EH (cell line): ENCODE measurements at places on chromosomes 1 and 21.
A peak's percentile ranks its signal among the peaks of the same experiment; 100 is the strongest.

- DNase-seq, result peak; percentile 70
Observed at GRCh38 chr1:110152133-110152785, 2.0 kb downstream of the SLC6A17 start.

DNA sequence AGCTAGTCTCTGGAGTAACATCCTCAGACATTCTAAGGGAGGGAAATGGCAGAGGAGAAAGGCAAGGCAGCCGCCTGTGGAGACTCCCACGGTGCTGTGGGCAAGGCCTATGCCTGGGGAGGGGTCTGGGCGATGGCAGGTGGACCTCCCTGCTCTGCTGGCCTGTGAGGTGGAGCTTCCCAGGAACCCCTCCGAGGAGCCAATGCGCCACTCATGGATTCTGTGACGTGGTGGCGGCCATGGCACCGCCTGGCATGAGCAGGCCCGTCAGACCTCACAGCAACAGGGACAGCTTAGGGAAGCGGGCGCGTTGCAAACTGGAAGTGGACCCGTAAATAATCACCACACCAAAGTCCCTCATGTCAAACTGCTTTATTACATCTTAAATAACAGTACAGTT lies 6.7 kb upstream of the NADK start:
- no peak for DNase-seq

GRCh38 chr21:44905016-44905727 lies 15.5 kb downstream of the ITGB2 start:
- DNase-seq, result no peak

- DNase-seq, result peak; percentile 58
Observed at GRCh38 chr1:198908995-198909394, 270.2 kb downstream of the PTPRC start.

DNA sequence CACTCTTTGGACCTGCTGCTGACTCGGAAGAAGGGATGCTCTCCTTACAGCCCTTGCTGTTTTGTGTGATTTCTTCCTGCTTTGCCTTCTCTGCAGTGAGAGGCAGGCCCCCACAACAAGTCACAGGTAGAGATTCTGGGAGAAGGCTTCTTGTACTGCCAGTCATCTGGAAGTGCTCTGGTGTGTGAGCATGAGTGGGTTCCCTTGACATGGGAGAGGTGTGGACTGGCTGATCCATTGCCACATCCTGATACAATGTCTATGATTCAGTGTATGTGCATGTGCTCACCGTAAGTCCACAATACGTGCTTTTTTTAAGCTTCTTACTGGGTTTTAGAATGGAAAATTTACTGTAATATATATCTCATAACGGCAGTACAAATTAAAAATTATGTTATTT lies 46.0 kb upstream of the PLA2G4A start:
- DNase-seq, result no peak

DNA sequence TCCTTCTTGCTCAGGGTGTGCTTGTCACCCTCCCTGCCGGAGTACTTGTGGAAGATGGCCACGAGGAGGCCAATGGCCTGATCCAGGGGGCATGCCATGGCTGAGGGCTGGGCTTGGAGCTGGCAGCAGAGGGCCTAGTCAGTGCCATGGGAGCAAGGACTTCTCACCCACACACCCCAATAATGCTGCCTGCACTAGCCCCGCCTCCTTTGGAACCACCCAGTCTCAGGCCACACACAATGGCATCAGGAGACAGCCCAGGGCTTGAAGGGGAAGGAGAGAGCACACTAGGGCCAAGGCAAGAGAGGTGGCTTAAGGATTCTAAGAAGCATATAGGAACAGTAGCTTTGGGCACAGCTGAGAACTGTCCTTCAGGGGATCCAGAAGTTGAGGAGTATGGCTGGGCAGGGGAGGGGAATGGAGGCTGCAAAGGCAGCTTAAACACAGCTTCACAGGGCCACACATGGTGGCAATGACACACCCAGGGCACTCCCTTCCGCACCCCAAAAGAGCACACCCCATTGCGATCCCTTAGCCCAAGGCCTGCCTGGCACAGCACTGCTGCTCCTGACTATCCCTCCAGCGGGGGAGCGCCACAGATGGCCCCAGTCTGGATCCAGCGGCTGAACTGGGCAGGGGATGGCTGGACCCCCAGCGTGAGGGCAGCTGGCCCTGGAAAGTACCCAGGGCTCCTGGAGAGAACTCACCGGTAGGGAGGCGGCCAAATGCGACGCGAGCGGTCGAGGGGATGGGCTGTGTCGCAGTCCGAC lies at the start of gene S100A6:
S100A6 (minus strand) TSS at position 750 of the 770 bp plus-strand sequence; CDS start at position 98, 652 bp downstream.
- peak; percentile 64 for DNase-seq

DNA sequence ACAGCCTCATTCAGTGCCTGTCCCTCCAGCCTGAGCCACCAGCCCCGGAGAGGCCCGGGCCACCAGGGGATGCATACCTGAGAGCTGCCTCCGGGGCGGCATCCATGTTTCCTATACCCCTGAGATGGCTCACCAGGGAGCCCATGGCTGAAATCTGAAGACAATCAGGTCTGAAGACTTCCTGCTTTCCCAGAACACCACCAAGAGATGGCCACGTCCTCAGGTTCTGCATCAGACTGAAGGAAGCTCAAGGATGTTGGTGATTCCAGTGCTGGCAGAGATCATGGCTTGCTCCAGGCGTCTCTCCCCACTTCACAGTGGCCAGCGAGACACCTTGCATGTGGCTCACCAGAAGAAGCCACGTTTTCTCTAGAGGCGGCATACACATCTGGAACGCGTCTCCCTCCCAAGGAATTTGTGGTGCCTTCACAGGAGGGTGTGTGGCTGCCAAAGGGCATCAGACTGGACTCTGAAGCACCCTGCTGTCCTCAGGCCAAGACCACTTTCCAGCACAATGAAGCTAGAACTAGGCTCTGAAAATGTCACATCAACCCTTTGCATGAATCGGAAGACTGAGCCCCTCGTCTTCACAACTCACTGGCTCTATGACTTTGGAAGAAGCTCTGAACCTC lies 170.7 kb upstream of the IRF2BP2 start:
- peak; percentile 5 for DNase-seq

- no peak for DNase-seq
Observed at GRCh38 chr1:12592496-12592895, 25.5 kb downstream of the DHRS3 start.

DNA sequence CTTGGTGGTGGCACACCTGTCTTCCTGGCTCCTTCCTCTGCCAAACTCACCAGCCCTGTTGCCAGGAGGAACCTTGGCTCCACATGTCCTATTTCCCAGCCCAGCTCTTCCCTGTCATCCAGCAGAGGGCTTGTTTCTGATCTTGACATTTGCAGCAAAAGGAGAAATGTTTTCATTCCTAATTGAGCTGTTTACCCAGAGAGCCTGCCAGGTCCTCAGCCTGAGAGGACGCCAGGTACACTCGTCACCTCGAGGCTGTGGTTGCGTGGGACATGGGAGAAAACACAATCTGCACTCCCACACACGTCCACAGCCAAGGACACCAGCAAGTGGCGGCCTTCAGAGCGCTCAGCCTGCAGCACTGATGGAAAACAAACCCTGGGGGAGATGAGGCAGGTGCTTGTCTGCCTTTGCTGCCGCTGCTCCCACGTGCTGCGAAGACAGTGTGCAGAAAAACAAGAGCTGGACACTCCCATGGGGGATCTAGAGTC lies 132.8 kb upstream of the CD34 start:
- DNase-seq, result no peak

DNA sequence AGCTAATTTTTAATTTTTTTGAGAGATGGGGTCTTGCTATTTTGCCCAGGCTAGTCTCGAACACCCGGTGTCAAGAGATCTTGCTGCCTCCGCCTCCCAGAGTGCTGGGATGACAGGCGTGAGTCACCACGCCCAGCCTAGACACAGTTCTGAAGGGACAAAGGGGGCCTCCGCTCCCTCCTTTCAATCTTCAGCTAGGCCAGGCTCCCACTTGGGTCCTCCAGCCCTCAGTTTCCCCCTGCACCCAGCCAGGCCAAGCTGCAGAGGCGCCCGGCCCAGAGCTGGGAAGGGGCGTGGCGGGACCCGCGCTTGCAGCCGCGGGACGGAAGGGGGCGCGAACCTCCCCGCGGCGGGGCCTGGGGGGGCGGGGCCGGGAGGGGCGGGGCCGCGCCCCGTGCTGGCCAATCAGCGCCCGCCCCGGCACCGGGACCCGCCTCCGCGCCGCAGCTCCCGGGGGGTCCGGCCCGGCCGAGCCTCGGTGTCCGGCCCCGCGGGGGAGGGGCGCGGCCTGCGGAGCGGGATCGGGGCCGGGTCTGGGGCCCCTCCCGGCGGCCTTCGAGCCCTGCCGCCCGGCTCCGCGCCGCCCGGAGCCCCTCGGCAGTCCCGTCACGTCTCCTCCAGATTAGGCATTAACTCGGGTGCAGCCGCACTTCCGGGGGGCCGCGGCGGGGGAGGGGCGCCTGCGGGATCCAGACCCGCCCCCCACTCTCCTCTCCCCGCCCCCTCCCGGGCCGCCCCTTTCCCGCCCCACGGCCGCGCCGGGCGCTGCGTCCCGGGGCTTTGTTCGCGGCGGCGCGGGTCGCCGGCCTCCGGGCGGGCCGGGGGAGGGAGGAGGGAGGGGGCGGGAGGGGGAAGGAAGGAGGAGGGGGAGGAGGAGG lies 559 bp upstream of the AGRN start:
- DNase-seq, result peak; percentile 88

- DNase-seq, result peak; percentile 79
Observed at GRCh38 chr1:213284626-213285025, 233.6 kb downstream of the RPS6KC1 start.

DNA sequence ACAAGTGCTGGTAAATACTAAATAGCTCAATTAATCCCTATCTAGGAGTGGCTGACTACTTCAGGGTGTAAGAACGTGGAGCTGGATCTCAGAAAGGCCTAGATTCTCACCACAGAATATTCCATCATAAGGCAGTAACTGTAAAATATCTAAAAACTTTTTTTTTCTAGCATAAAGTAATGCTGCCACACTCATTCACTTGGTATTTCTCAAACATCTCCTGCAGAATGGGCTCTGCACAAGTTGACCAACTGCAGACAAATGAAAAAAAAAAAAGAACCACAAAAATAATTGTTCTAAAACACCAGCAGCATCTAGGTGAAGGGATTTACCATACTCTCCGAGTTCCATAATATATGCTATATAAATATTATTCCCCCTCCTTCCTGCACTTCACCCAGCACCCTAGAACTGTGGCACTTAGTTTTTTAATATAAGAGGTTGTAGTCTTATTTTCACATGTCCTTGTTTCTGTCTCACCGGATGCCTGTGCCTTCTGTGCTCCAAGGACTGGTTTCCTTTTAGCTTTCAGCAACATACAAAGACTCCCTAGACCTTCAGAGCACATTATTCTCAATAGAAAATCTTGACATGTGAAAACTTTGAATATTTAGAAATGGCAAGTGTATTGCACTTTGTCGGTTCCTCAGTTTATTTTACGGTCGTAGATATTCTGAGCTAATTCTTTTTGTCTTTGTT lies 8.9 kb downstream of the VSIG8 start:
- peak; percentile 66 for DNase-seq

GRCh38 chr1:168767894-168768584 lies 39.0 kb upstream of the DPT start:
- peak; percentile 24 for DNase-seq

GRCh38 chr1:159580340-159580739 lies 7.3 kb upstream of the APCS start:
- DNase-seq, result no peak

DNA sequence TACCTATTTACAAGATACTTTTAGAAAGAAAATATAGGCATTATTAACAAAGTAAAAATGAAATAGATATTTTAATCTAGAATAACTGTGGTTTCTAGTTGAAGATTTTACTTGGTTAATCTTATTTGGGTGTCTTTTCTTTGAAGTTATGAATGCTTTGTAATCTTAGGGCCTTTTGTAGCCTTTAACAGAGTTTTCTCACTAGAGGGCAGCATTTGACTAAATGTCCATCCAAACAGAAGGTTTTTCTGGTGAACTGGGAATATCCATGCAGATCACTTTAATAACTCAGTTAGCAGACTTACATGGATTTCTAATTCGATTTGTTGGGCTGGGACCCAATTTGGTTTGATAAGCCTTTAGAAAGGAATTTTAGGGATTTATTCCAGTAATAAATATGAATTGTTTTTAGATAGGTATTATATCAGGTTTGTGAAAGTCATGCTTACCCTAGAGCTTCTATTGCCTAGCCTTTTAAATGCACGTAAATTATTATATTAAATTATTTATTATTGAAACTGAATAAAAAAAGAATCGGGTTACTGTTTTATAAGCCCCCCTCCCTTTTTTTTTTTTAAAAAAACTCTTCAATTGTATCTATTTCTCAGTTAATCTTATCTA lies 119.7 kb downstream of the ZNF326 start:
- peak; percentile 48 for DNase-seq

DNA sequence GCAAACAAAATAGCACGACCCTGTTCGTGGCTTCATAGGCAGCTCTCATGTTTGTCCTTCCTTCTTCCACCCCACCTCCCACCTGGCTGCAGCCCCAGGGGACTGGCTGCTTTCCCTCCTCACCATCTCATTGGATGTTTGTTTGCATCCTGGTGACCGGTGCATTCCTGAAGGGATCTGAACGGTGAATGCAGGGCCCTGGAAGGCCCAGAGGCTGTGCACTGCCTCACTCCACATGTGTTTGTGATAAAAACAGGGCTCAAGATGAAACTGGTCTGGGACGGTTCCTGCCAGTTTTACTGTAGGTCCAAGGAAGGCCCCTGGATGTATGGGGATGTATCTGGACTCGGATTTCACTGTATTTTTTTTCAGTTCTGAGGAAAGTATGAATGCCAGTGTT lies 42.8 kb downstream of the CNN3 start:
- DNase-seq, result peak; percentile 88

DNA sequence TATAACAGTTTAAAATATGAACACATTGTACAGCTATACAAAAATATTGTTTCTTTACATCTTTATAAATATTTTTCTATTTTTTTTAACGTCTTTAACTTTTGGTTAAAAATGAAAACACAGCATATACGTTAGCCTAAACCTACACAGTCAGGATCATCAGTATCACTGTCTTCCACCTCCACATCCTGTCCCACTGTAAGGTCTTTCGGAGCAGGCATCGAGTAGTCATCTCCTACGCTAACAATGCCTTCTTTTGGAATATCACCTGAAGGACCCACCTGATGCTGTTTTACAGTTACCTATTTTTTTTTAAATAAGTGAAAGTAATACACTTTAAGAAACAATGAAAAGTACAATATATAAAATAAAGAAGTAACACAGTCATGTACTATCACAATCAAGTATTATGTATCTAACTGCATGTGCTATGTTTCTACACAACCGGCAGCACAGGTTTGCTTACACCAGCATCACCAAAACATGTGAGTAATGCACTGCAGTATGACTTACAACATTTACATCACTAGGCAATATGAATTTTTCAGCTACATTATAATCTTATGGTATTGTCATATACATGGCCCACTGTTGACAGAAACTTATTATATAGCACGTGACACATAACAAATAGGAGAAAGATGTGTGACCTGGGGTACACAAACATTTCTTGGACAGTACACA lies 254.4 kb downstream of the AKT3 start:
- peak; percentile 40 for DNase-seq

- DNase-seq, result peak; percentile 78
Observed at GRCh38 chr1:169003864-169004516, 102.5 kb upstream of the ATP1B1 start.

GRCh38 chr1:184563308-184563707 lies 176.5 kb downstream of the C1orf21 start:
- peak; percentile 46 for DNase-seq

GRCh38 chr1:7455796-7456721 lies 315.0 kb upstream of the VAMP3 start:
- DNase-seq, result no peak

- peak; percentile 84 for DNase-seq
Observed at GRCh38 chr1:59703226-59703917, 111.4 kb upstream of the HOOK1 start.

- peak; percentile 92 for DNase-seq
Observed at GRCh38 chr1:207040181-207040533, 7.6 kb upstream of the C1orf116 start.
